ENCODE measurements at places on chromosomes 4 and X. TPM values are rescaled to one million over a fixed set of nuclear protein-coding genes. Genes with fewer than 3 reads are reported as not detected.

Gene USP17L12
- not detected for total RNA-seq

DNA sequence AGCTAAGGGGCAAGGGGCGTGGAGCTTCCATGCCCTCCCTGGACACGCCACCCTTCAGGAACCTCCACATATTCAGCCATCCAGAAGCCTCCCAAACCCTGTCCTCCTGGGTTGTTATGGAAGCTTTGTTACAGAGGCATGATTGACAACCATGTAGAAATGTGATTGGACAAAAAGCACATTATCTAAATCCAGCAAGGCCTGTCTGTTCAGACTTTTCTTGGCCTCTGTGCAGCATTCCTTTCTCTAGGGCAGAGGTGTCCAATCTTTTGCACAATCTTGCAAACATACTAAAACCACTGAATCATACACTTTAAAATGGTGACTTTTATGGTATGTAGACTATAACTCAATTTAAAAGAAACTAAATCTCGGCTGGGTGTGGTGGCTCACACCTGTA is 12.7 kb downstream of the STEEP1 start:
- H3K4me3 ChIP-seq, result no peak overlapping the region
- H3K27ac ChIP-seq, result no peak overlapping the region
- no peaks in the 10 kb centered on the region for H3K4me1 ChIP-seq
- DNase-seq, result peak; percentile 2
- H3K36me3 ChIP-seq, result no peaks in the 10 kb centered on the region
- no peaks in the 10 kb centered on the region for H3K27me3 ChIP-seq

GRCh38 chr4:183140911-183141320 is 41.9 kb downstream of the WWC2 start:
- no peak overlapping the region for H3K4me3 ChIP-seq
- DNase-seq, result peak; percentile 30
- H3K36me3 ChIP-seq, result no peaks in the 10 kb centered on the region

- H3K4me3 ChIP-seq, result no peak overlapping the region
- H3K27ac ChIP-seq, result no peak overlapping the region
- peaks cover 7% of the 10 kb centered on the region for H3K4me1 ChIP-seq
- H3K27me3 ChIP-seq, result no peaks in the 10 kb centered on the region
- no peak for DNase-seq
- no peaks in the 10 kb centered on the region for H3K36me3 ChIP-seq
Measured at GRCh38 chr4:108320061-108320460, 151.3 kb upstream of the LEF1 start.

- no peak overlapping the region for H3K4me3 ChIP-seq
- H3K27ac ChIP-seq, result no peak overlapping the region
- H3K36me3 ChIP-seq, result peaks cover 61% of the 10 kb centered on the region
- no peaks in the 10 kb centered on the region for H3K4me1 ChIP-seq
- peaks cover 69% of the 10 kb centered on the region for H3K27me3 ChIP-seq
Measured at GRCh38 chrX:21989384-21989783, 42.7 kb upstream of the PHEX start.

DNA sequence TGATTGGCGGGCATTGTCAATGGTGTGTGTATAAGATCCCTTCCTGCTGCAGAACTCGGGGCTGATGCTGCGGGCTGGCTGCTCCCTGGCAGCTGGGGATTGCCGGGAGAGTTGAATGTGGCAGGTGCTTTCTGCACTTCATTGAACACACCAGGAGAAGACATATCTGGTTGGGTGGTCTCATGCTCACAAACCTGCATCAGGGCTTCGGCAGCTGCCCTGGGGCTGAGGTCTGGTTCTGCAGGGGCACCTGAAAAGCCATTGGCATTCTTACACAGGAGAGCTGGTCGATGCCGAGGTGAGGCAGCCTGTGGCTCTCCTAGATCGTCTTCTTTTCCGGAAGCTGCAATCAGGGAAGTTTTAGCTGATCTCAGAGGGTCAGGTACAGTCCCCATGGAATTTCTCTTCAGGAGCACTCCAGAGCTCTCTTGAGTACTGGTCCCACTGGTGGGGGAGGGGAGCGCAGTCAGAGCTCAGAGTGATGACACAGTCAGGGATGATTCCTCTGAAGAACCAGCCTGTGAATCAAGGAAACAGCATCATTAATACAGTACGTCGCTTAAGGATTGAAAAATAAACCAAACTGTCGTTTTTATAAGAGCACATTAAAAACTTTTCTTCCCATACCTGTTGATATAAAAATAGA is 57.8 kb downstream of the GPRIN3 start:
- H3K36me3 ChIP-seq, result no peaks in the 10 kb centered on the region
- H3K4me1 ChIP-seq, result no peaks in the 10 kb centered on the region
- H3K4me3 ChIP-seq, result no peak overlapping the region

Gene CLTRN
- 1.8 TPM for total RNA-seq

DNA sequence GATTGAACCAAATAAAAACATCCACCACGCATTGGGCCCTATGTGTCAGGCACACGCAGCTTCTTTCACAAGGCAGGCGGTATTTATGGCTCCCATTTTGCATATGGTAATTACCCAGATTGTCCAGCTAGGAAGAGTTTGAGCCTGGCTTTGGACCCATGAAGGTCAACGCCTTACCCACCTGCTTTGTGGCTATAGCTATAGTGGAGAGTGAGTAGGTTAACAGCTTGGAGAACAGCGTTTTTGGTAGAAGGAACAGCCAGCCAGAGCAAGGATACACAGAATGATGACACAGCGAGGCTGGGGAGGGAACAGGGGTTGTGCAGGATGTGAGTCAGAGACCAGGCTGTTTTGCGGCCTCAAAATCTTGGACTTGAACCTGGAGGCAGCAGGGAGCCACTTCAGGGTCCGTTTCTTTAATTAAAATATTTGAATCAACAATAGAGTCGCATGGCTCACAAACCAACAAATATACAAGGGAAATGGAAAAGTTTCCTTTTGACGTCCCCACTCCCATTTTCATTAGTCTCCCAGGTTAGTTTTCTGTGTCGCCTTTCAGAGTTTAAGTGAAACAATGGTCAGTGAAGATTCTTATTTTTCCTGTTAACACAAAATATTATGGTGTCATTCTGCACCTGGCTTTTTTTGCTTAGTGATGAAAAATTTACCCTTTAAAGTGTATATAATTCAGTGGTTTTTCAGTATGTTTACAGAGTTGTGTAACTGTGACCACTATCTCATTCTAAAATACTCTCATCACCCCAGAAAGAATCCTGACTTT is 118.2 kb upstream of the STX18 start:
- peak; percentile 92 for DNase-seq
- peak overlapping the region; percentile 93 for H3K27ac ChIP-seq
- H3K4me3 ChIP-seq, result peak overlapping the region; percentile 33

Gene SLC25A43
- 18.4 TPM for total RNA-seq
